Small intestine (tissue), 16 donors: ENCODE measurements at places on chromosomes 7 and 10.

- H3K27ac ChIP-seq = no peak overlapping the region
- no peak overlapping the region for H3K4me3 ChIP-seq
- no peaks in the 10 kb centered on the region for H3K27me3 ChIP-seq
- H3K4me1 ChIP-seq = peaks cover 6% of the 10 kb centered on the region
- no peaks in the 10 kb centered on the region for H3K36me3 ChIP-seq
Measured at GRCh38 chr7:24477398-24478136, 95.7 kb upstream of the PALS2 start.

DNA sequence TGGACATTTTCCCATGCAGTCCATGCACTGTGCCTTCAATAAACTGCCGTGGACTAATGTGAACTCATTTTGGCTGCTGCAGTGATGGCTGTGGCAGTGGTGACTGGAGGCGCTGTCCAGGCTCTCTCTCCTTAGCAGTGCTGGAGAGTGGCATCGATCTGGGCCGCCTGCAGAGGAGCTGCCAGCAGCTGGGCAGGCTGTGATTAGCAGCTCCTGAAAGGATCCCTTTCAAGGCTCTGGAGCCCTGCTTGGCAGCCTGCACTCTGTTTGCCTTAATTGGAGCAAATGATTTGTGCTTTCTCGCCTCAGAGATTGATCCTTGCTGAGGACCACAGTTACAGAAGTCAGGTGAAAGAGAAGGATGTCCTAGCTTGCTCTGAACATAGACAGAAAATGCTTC lies 130.1 kb upstream of the VWC2 start:
- H3K36me3 ChIP-seq = no peaks in the 10 kb centered on the region
- H3K4me3 ChIP-seq = no peak overlapping the region
- H3K27ac ChIP-seq = no peak overlapping the region
- DNase-seq = no peak
- no peaks in the 10 kb centered on the region for H3K4me1 ChIP-seq

DNA sequence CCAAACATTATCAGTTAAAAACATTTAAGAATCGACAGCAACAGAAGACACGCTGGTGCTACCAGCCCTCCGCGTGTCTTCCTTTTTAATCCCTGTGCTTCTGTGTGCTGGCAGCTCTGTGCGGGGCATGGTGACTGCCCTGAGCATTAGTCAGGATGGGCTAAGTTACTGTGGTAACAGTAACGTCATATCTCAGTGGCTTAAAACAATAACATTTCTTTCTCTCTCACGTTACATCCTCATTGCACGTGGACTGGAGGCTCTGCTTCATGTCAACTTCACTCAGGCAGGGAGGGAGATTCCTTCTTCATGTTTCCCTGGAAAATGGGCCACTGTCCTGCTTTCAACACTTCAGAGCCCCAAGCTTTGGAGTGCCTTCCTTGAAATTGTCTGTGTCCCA lies 378.5 kb downstream of the CCSER2 start:
- H3K36me3 ChIP-seq = no peaks in the 10 kb centered on the region
- no peak overlapping the region for H3K27ac ChIP-seq
- DNase-seq = no peak
- H3K4me1 ChIP-seq = no peaks in the 10 kb centered on the region
- no peak overlapping the region for H3K4me3 ChIP-seq

- H3K4me1 ChIP-seq = no peaks in the 10 kb centered on the region
- no peak for DNase-seq
- H3K36me3 ChIP-seq = no peaks in the 10 kb centered on the region
- H3K27ac ChIP-seq = no peak overlapping the region
- H3K27me3 ChIP-seq = no peaks in the 10 kb centered on the region
Measured at GRCh38 chr10:131789516-131789915, 111.3 kb upstream of the PPP2R2D start.

GRCh38 chr10:79153745-79154144 lies 85.0 kb downstream of the ZMIZ1 start:
- no peaks in the 10 kb centered on the region for H3K27me3 ChIP-seq
- no peak overlapping the region for H3K4me3 ChIP-seq
- H3K36me3 ChIP-seq = no peaks in the 10 kb centered on the region

- DNase-seq = no peak
- H3K4me1 ChIP-seq = no peaks in the 10 kb centered on the region
- H3K27ac ChIP-seq = no peak overlapping the region
- H3K4me3 ChIP-seq = no peak overlapping the region
- no peaks in the 10 kb centered on the region for H3K27me3 ChIP-seq
Measured at GRCh38 chr10:129766611-129767550, 197.2 kb downstream of the EBF3 start.

GRCh38 chr7:74271742-74272141 lies 17.5 kb upstream of the CLIP2 start:
- peaks cover 7% of the 10 kb centered on the region for H3K27me3 ChIP-seq
- no peaks in the 10 kb centered on the region for H3K36me3 ChIP-seq
- peaks cover 7% of the 10 kb centered on the region for H3K4me1 ChIP-seq
- no peak overlapping the region for H3K4me3 ChIP-seq

GRCh38 chr7:92534572-92534971 lies 6.0 kb downstream of the RBM48 start:
- H3K27ac ChIP-seq = no peak overlapping the region
- no peaks in the 10 kb centered on the region for H3K27me3 ChIP-seq
- H3K4me1 ChIP-seq = no peaks in the 10 kb centered on the region
- peaks cover 11% of the 10 kb centered on the region for H3K36me3 ChIP-seq
